Muscle of leg (tissue), 16 donors: ENCODE measurements at places on chromosomes 4 and X. TPM values are rescaled to one million over a fixed set of nuclear protein-coding genes. Genes with fewer than 3 reads are reported as not detected.

- DNase-seq, result no peak
- H3K4me3 ChIP-seq, result no peak overlapping the region
- no peaks in the 10 kb centered on the region for H3K27me3 ChIP-seq
- no peak overlapping the region for H3K27ac ChIP-seq
- no peaks in the 10 kb centered on the region for H3K36me3 ChIP-seq
Observed at GRCh38 chr4:91243132-91243531, 1060.6 kb upstream of the GRID2 start.

GRCh38 chr4:55635741-55636655 is at the start of gene NMU:
Gene NMU, minus strand, starts transcription at chr4:55636298. Its CDS starts 106 bp downstream, at chr4:55636192.
- peaks cover 25% of the 10 kb centered on the region for H3K27me3 ChIP-seq
- no peak within 1 kb of the TSS for H3K27ac ChIP-seq
- H3K4me1 ChIP-seq, result peaks cover 13% of the 10 kb centered on the region
- H3K36me3 ChIP-seq, result no peaks in the 10 kb centered on the region

GRCh38 chr4:40874331-40874730 is 124.6 kb downstream of the NSUN7 start:
- no peaks in the 10 kb centered on the region for H3K4me1 ChIP-seq
- peaks cover 10% of the 10 kb centered on the region for H3K36me3 ChIP-seq
- H3K27ac ChIP-seq, result no peak overlapping the region
- no peak overlapping the region for H3K4me3 ChIP-seq
- no peak for DNase-seq

Gene SMARCA1
- total RNA-seq, result 75.3 TPM
